ENCODE measurements at places on chromosomes 3 and 15. TPM values are rescaled to one million over a fixed set of nuclear protein-coding genes. Genes with fewer than 3 reads are reported as not detected.
A peak's percentile ranks its signal among the peaks of the same experiment; 100 is the strongest.

GRCh38 chr3:111936191-111936841, 42.5 kb upstream of the ABHD10 start:
- DNase-seq, result no peak

DNA sequence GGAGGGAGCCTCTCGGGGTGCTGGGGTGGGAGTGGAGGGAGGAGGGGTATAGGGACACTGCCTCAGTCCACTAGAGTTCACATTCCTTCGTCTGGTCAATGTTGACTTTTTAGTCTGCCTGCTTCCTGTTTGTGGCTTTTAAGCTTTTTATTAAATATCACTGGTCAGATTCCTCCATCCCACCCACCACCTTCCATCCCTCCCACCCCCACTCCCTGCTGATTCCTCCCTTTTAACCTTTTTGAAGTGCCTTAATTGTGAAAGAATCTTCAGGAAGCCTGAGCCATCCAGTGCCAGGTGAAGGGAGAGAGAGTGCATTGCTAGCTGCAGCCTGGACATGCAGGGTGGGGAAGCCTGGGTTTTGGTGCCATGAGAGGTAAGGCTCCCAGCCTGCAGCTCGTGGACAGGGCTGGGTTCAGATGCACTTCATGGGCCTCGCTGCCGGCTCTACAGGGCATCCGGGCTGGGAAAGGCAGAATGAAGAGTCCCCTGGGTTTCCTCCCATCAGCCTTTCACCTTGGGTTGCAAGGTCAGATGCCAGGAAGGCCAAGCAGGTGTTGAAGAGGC, 105.9 kb downstream of the DNAJB8 start:
- no peak for DNase-seq

The SLC22A14 gene
- total RNA-seq, result 0.30 TPM

- no peak for DNase-seq
Measured at GRCh38 chr3:32398531-32398930, 6.9 kb downstream of the CMTM7 start.

DNA sequence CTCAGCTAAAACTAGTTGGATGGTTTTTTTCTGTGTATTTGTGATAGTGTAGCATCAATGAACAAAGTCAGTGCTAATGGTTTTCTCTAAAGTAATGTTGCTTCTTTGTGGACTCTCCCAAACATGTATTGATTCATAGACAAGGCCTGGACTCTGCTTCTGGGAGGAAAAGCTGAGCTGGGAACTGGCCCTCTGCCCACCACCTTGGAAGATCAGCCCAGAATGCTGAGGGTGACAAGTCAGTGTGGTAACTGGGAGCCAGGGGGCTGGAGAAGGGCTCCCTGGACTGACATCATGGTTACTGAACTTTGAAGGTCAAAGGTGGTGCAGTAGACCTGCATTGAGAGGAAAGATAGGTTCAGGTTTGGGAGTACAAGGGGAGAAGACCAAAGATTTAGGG, 3.0 kb downstream of the ARHGAP31 start:
- DNase-seq, result no peak

DNA sequence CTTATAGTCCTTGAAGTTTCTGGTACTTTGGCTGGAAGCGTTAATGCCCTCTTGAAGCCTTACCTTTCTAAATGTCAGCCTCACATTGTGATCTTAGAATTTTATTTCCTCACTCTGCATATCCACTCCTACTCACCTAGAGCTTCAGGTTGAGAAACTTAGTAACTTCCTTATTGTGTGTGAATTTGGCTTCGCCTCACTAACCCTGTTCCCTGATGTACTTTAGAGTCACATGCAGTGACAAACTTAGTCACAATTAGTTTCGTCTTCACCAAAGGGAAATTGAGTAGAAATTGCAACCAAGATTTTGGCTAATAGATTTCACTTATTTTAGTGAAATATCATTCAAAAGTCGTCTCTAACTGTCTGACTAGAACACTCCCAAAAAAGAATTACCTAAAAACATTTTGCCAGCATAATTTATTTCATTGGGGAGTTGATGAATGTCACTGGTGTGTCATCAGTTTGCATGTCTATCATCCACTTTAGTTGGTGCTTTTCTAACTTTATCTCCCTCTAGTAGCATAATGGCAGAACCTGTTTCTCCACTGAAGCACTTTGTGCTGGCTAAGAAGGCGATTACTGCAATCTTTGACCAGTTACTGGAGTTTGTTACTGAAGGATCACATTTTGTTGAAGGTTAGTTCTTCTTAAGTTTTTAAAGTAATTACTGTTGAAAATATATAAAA, 960 bp downstream of the MFN1 start:
- no peak for DNase-seq

GRCh38 chr3:157131861-157132260, 28.1 kb downstream of the CCNL1 start:
- no peak for DNase-seq

- no peak for DNase-seq
Measured at GRCh38 chr3:14147617-14148016, 22.8 kb downstream of the TMEM43 start.

DNA sequence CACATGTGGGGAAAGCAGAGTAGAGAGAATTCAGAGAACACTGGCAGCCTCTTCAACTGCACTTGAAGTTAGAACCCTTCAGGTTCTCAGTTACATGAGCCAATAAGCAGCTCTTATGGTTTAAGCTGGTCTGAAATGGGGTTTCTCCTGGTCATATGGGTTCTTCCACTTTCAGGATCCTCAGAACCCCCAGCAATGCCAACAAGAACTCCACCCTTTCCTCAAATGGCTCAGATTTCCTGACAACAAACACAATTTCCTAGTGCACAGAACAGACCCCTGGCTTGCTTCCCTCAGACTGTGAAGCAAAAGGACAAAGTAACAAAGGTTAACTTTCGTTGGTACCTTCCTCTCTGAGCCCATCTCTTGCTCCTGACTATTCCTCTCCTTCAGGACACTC, 23.9 kb upstream of the FRMD4B start:
- DNase-seq, result no peak

DNA sequence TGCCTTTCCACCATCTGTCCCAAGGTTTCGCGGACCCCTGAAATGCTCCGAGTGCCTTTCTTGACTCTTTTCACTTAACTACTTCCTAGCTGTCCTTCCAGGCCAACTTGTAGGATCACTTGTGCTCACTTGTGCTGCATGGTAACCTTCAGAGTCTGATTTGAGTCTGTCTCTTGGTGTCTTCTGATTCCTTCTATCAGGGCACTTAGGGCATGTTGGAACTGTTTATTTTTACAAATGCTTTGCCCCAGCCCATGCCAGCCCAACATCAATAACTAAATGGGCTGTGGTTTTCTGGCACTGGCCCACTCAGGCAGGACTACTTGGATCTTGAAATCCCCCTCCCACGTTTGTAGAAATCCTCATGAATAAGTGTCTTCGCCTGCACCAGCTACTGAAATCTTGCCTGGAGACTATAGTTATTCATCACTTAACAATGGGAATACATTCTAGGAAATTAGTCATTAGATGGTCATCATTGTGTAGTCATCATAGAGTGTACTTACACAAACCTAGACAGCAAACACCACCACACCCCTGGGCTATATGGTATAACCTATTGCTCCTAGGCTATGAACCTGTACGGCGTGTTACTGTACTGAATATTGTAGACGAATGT, 123.1 kb upstream of the STRIT1 start:
- DNase-seq, result no peak

GRCh38 chr15:68278595-68279405, 1.3 kb downstream of the FEM1B start:
- peak; percentile 20 for DNase-seq
